ENCODE measurements at places on chromosomes 5 and 9.

DNA sequence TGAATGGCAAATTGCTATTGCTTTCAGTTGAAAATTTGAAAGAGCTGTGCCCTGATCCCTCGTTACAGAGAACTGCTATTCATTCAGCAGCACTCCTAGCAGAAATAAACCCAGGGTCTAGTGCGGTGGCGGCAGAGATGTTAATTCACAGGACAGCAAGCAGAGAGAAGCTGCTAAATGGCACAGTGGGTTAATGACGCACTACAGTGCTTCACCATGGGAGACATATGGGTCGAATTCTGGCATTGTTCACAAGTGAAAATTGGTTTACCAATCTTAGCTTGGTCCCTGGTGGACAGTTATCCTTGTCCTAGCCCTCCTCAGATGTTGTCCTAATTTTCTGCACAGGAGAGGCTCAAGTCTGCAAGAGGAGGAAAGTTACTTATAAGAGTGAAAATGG is 807.4 kb downstream of the TLE1 start:
- DNase-seq, result no peak

GRCh38 chr9:6566409-6567139 is 79.0 kb downstream of the GLDC start:
- DNase-seq, result no peak

GRCh38 chr5:178277866-178278265 is 45.3 kb upstream of the PHYKPL start:
- no peak for DNase-seq

DNA sequence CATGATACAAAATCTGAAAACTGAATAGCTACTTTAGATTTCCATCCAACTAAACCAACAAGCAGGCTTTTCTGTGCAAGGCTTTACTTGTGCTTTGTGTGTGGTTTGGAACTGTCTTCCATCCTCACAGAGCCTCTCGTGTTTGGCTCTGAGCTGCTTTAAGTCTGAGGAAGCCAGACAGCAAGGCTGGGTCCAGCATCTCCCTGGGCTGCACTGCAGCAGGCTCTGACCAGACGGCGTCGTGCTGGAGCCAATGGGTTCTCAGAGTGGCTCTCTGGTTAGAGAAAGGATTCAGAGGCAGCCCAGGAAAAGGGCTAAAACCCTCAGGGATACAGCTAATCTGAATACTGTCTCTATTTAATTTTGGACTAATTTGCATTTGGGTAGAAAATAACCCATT is 207.9 kb upstream of the EFNA5 start:
- no peak for DNase-seq

DNA sequence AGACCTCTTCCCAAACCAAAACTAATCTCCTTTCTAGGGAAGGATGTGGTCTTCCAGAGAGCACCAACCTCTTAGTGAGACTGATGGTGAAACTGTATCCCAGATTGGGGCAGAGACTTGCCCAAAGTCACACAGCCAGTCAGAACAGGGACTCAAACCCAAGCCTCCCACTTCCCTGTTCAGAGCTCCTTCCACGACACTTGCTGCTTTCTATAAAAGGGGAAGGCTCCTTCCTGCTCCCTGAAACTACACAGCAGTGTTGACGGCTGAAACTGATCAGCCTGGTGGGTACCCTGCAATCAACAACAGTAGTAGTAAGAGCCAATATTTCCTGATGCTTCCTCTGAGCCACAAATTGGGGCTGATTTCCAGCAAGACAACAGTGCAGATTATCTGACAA is 1.5 kb downstream of the TOR2A start:
- peak; percentile 12 for DNase-seq

GRCh38 chr5:130836729-130837649 is 328.1 kb downstream of the HINT1 start:
- DNase-seq, result no peak

GRCh38 chr5:102523541-102524175 is 24.9 kb upstream of the SLCO6A1 start:
- no peak for DNase-seq

All from Kasumi-1 (cell line).